ENCODE measurements at places on chromosomes 5 and 9.

DNA sequence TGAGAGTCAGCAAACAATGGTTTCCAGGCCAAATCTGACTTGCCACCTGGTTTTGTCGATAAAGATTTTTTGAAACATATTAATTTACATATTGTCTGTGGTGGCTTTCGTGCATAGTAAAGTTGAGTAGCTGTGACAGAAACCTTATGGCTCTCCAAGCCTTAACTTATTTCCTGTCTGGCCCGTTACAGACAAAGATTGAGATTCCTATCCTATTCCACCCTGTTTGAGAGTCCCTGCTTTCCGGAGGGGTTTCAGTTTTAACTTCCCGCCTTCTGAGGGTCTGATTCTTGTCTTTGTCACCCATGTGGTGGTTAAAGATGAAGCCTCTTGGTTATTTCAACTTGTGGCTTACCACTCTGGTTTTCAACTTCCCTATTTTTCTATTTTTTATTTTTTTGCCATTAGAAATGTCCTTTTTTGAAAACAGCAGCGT, 11.4 kb downstream of the OTULIN start:
- no peak for DNase-seq

- DNase-seq, result no peak
These were observed 570 bp downstream of the CREBRF start for GRCh38 chr5:173056783-173057061.

- no peak for DNase-seq
These were observed 127.3 kb downstream of the MACROH2A1 start for GRCh38 chr5:135271533-135272310.

GRCh38 chr5:159310511-159310910, 19.8 kb downstream of the IL12B start:
- DNase-seq, result no peak

DNA sequence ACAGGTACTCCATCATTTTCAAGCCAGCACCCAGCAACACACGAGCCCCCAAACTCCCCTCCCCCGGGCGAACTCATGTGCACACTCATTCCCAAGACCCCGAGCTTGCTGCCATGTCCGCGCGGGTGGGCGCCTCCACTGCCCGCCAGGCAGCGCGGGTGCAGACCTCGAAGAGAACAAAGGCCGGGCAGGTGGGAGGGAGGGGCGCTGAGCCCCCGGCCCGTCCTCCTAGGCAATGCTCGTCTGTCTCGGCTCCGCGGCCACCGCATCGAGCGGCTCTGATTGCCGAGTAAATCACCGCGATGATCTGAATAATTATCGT, 47.1 kb upstream of the PSD2 start:
- no peak for DNase-seq

- DNase-seq, result no peak
These were observed 5.8 kb downstream of the UHRF2 start for GRCh38 chr9:6418764-6419163.

DNA sequence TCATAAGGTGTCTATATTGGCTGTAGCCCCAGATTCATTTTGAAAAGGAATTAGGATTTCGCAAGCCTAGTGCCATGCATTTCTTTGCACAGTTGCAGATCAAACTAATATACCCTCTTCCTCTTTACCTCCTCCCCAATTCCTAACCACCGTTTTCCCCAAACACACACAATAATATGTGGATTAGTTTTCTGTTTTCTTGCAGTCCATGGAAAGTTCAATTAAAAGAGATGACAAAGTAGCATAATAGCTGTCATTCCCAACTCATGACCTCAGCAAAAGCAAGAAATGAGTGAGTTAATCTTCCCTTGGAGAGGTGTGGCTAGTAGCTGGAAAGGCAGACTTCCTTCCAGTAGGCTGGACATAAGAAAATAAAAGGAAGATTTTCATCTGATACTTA, 349.1 kb downstream of the TMEM232 start:
- DNase-seq, result no peak

- DNase-seq, result no peak
These were observed 2.1 kb upstream of the TLX3 start for GRCh38 chr5:171306781-171307591.

DNA sequence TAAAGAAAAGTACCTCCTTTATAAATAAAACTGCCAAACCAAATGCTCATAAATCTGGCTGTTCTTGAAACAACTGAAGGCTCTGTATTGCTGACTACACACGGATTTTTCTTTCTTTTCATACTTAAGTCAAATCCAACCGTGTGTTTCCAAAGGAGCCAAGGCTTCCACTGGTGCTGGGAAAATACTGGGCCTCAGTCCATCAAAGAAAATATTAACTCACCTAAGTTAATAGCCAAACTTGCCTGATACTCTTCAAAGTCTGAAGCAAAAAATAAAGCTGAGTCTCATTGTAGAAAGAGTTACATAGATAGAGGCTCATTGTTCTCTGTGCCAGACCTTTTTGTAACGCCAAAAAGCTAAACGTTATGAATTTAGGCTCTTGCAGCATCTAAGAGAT, 350.4 kb upstream of the CDH9 start:
- DNase-seq, result no peak

- no peak for DNase-seq
These were observed 26.9 kb downstream of the ADAM19 start for GRCh38 chr5:157548513-157549282.

DNA sequence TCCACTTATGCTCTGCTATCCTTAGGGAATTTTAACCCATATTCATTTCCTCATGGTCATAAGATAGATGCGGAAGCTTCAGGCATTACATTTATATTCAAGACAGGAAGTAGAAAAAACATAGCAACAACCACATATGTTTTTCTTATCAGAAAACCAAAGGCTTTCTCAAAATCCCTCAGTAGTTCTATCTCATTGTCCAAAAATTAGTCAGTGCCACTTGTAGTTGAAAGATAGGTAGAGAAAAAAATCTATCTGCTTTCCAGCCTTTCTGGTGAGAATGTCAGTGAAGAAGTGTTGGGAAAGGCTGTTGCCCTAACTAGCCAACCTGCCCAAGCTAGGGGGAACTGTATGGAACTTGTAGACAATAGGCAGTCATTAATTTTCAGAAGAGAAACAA, 23.5 kb upstream of the MOCS2 start:
- DNase-seq, result no peak

DNA sequence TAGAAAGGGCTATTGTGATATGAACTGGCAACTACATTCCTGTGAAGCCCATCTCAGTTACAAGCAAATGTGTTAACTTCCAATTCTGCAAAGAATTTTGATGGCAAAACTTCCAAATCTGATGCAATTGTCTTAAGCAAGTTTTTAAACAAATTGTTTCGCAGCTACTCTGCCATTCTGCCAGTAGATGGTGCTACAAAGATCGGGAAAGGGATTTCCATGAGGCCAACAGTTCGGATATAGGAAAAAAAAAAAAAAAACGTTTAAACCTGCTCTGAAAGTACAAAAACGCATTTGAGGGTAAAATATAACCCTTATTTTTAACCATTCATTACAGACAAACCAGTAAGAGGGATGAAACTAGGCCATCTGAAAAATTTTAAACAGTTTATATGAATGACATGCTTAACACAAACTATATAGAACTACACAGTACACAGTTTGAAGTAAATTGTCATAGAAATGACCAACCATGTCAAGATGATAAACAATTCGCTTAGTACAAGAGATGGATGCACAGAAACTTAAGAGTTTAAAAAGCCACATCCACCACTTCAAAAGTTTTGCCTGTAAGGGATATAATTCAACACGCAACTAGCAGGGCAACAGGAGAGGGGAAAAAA, 2.2 kb downstream of the HNRNPA0 start:
- DNase-seq, result no peak

DNA sequence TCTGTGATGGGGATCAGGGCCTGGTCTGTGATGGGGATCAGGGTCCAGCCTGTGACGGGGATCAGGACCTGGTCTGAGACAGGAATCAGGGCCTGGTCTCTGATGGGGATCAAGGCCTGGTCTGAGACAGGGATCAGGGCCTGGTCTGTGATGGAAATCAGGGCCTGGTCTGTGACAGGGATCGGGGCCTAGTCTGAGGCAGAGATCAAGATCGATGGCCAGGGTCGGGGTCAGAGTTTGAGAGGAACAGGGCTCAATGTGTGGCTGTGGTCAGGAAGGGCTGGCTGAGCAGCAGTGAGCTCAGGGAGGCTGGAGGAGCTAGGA, 33.8 kb upstream of the TMEM250 start:
- DNase-seq, result no peak

- no peak for DNase-seq
These were observed 177.0 kb upstream of the SH3GL2 start for GRCh38 chr9:17401858-17402257.

- DNase-seq, result no peak
These were observed 129.0 kb downstream of the MCTP1 start for GRCh38 chr5:95155888-95156287.

- no peak for DNase-seq
These were observed 48.0 kb downstream of the HAPLN1 start for GRCh38 chr5:83672646-83673045.

GRCh38 chr9:37999588-38000189, 69.3 kb downstream of the SHB start:
- DNase-seq, result no peak

DNA sequence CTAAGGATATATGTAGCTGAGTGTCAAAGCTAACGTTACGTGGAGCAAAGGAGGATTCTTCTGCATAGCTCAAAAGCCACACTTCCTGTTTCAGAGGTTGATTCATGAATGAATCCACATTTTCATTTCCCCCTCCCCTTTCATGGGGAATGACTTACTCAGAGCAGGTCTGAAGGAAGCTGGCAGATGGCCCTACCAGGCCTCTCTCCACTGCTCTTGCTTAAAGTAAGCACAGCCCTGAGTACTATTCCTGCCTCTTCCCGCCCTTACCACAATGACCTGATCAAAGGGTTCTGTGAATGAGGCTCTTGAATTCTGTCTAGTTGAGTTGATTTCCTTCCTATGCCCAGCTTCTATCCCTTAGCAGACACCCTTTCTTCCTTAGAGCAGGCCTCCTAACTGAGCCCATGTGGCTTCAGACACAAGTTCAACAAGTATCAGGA, 6.3 kb downstream of the IGIP start:
- no peak for DNase-seq

DNA sequence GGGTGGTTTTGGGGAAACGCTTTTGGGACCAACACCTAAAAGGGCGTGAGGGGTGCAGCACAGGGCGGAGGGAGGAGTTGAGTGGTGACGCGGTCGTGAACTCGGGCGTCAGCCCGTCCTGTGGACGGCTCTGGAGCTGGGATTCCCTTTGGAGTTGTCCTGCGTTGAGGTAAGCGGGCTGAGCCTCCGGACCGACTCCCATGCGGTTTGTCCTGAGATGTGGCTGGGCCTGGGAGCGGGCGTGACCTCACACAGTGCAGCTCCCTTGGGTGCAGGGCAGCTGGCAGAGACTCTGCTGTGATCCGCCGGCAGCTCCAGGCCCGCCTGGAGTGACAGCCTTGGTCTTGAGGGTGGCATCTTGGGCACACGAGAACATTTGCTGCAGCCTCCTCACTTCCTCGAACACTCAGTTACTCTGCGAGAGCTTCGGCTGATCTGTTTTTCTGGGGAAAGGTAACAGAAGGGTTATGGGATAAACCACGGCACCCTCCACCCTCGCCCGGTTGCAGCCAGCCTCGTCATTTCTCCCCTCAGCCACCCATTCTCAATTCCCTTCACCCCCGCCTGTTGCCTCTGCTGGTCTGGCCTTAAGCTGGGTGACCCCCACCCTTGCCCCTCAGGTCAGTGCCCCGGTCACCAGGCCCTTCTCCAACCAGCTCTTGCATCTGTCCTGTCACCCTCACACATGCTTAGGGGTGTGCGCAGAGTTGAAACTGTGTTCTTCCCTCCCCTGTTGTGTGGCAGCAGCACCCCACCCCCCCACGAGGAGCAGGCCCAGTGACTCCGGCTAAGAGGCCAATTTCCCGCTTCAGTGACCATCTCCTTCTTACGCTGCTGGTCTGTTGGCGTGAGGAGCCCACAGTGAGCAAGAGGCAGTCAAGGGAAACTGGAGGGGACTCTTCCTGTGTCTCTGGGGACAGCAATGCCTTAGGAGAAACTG, 94.2 kb upstream of the COL5A1 start:
- no peak for DNase-seq

DNA sequence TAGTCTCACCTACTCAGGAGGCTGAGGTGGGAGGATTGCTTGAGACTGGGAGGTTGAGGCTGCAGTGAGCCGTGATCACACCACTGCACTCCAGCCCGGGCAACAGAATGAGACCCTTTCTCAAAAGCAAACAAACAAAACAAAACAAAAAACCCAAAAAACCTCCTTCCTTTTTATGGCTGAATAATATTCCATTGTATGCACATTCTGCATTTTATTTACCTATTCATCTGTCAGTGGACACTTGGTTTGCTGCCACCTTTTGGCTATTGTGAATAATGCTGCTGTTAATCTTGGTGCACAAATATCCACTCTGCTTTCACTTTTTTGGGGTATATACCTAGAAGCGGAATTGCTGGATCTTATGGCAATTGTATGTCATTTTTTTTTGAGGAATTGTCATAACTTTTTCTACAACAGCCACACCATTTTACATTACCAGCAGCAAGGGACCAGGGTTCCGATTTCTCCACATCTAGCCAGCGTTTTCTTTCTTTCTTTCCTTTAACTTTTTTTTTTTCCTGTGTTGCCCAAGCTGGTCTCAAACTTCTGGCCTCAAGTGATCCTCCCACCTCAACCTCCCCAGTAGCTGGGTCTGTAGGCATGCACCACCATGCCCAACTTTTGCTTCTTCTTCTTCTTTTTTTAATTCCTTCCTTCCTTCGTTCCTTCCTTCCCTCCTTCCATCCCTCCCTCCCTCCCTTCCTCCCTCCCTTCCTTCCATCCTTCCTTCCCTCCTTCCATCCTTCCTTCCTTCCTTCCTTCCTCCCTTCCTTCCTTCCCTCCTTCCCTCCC, 30.6 kb downstream of the NKX2-5 start:
- DNase-seq, result no peak

DNA sequence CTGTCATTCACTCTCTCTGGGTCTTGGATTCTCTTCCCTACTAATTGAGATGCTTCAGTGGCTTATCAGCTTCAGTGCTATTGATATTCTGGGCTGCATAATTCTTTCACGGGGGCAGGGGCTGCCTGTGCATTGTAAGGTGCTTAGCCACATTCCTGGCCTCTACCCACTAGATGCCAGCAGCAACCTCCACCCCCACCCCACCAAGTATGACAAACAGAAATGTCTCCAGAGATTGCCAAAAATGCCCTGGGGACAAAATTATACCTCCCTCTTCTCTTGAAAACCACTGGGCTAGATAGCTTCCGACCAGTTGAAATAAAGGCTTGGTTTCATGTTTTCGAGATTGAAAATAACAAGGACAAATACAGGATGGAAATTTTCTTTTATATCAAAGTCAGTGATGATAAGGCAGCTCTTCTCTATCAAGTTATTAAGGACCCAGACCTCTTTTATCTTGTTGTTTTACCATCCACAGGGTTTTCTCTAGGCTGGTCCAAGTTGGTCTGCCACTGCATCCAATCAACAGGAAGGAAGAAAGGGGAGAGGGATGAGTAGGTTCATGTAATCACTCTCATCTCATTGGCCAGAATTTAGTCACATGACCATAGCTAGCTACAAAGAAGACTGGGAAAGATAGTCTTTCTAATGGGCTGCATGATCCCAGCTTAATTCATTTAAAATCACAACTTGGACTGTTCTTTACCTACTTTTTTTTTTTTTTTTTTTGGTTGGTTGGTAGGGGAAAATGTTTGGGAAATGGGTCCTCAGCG, 92.1 kb upstream of the RANBP3L start:
- no peak for DNase-seq

- no peak for DNase-seq
These were observed 20.6 kb upstream of the PTGES start for GRCh38 chr9:129773262-129774048.

- no peak for DNase-seq
These were observed 124.4 kb downstream of the NFIB start for GRCh38 chr9:14189578-14189977.

- no peak for DNase-seq
These were observed 90.6 kb downstream of the LMX1B start for GRCh38 chr9:126704157-126704891.

- no peak for DNase-seq
These were observed 80.3 kb downstream of the BOD1 start for GRCh38 chr5:173535976-173536639.
